NCI-H1930 (cell line): ENCODE measurements at places on chromosomes 7 and 10.

GRCh38 chr10:129921801-129922597 is 42.1 kb downstream of the EBF3 start:
- DNase-seq: no peak

DNA sequence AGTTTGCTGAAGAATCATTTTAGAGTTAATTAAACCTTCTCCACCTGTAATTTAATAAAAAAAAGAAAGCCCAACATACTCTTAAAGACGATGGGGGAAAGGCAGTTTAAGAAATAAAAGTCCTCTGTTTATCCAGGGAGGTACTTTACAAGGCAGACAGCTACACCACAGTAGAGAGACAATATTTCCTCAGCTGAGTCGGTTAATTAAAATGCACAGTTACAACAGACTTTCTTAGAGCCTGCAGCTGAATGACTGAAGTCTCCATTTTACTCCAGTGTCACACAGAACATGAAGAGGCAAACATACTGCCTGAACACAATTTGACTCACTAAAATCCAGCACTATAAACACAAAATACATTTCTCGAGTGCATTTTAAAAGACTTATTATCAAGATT is 15.1 kb downstream of the LRRTM3 start:
- no peak for DNase-seq

- no peak for DNase-seq
Observed at GRCh38 chr10:102863660-102864059, 5.6 kb upstream of the AS3MT start.

DNA sequence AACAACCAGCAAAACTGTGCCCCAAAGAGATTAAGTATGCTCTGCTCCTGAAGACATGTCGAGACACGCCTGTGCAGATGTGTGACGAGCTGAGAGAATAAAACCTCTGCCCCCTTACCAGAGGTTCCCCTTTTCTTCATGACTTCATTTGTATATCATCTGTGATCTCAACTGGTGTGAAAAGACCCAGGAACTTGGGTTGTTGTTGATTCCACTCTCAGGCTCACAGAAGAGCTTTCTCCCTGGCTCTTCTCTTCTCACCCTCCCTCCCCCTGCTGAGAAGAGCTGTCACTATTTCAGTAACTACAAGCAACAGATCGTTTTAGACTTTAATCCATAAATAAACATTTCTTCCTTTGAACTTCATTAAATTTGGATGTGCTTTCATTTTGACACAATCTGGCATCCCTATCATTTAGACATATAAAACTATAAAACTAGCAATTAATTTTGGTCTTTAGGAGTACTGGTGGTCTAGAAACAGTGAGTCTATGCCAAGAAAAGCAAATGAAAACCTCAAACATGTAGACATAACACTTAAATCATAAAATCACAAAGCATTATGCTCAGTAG is 179.3 kb upstream of the FZD8 start:
- no peak for DNase-seq

GRCh38 chr10:30591249-30591670 is 38.3 kb downstream of the LYZL2 start:
- no peak for DNase-seq

DNA sequence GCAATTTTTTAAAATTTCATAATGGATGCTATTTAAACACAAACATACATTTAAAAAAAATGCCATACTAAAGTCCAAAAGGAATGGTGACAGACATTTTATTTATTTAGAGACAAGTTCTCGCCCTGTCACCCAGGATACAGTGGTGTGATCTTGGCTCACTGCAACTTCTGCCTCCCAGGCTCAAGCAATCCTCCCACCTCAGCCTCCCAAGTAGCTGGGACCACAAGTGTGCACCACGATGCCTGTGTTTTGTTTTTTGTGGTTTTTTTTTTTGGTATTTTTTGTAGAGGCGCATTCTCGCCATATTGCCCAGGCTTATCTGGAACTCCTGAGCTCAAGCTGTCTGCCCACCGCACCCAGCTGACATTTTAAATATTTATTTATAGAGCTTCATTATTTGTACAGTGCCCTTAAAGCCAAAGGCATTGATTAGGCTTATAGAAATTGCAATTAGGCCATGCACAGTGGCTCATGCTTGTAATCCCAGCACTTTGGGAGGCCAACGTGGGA is 703.5 kb downstream of the AUTS2 start:
- DNase-seq: no peak

- no peak for DNase-seq
Observed at GRCh38 chr7:37289367-37289766, 159.3 kb downstream of the ELMO1 start.

DNA sequence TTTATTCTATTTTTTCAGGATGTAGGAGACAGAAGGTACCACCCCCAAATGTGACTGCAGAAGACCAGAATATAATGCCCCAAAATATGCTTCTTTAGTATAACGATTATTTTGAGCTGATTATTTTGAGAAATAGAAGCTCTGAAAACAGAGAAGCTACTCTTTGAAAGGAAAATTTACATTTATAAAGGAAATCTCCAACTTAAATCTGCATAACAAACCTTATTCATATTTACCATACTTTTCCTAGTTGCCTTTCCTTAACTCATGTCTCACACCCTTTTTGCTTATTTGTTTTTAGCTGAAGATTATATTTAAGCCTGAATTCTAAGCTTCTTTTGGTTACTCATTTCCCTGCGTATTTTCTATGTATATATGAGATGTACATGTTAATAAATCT is 127.1 kb upstream of the THSD7A start:
- DNase-seq: no peak

DNA sequence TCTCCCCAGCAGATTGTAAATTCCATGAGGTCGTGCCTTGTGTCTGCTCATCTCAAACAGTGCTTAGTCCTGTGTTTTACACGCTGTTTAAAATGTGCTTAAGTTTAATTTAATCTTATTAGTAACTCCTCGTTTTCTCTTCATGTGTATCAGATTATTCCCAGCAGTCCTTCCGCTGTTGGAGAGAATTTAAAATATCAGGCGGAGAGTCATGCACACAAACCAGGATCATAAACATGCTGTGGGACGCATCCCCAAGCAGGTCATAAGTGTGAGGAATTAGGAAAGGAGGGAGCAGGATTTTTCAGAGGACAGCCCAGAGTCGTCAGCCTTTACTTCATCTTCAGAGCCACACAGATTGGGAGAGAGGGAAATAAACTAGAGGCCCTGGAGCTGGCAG is 4.2 kb upstream of the SORBS1 start:
- DNase-seq: no peak

DNA sequence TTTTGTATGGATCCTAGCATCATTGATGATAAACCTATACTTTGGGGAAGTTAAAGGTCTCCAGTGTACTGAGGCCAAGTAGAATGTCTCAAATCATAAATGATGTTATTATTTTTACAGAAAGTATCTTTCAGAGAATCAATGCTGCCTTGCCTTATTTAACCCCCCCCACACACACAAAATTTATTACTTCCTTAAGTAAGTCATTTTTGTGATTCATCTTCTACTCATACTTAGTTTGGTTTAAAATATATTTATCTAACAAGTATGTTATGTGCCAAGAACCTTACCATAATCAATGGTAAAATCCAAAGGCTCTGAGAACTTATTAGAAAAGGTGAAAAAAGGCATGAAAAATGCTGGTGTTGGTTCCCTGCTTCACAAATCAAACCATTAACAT is 18.8 kb upstream of the CLDN12 start:
- DNase-seq: no peak

- DNase-seq: peak; percentile 60
Observed at GRCh38 chr7:10429511-10429910, 544.2 kb upstream of the PHF14 start.

DNA sequence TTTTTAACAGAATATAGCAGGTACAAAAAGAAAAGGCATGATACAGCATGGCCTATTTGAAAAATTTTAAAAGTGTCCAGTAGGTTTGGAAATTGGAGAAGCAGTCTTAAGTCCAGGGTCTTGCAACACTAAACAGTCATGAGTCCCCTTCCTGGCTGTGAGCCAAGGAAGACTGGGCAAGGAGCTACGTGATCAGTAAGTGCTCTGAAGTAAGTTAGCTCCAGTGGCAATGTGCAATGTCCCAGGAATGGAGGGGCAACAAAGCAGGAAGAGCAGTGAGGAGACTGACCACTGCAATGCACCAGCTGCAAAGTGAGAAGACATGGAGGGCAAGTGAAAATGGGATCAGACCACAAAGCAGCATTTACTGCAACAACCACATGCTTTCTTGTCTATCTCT is 72.9 kb upstream of the GRID1 start:
- no peak for DNase-seq

GRCh38 chr7:30214651-30215137 is 69.7 kb upstream of the ZNRF2 start:
- DNase-seq: no peak

DNA sequence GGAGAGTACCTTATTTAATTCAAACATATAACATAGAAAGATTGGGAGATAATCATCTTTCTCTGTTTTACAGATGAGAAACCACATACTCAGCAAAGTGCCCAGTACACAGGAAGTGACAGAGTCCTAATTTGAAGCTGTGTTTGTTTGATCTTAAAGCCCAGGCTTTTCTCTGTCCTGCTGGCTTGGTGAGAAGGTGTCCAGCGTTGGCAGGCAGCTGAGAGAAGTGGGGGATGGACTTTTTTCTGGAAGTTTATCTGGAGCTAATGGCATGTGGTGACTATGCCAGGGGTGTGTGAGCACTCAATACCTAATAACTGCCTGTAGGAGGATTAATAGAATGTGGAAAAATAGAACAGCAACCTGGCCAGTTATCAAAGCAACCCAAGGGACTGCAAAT is 60.8 kb downstream of the NPSR1 start:
- DNase-seq: no peak

- no peak for DNase-seq
Observed at GRCh38 chr10:47048526-47048905, 137.3 kb downstream of the PTPN20 start.

DNA sequence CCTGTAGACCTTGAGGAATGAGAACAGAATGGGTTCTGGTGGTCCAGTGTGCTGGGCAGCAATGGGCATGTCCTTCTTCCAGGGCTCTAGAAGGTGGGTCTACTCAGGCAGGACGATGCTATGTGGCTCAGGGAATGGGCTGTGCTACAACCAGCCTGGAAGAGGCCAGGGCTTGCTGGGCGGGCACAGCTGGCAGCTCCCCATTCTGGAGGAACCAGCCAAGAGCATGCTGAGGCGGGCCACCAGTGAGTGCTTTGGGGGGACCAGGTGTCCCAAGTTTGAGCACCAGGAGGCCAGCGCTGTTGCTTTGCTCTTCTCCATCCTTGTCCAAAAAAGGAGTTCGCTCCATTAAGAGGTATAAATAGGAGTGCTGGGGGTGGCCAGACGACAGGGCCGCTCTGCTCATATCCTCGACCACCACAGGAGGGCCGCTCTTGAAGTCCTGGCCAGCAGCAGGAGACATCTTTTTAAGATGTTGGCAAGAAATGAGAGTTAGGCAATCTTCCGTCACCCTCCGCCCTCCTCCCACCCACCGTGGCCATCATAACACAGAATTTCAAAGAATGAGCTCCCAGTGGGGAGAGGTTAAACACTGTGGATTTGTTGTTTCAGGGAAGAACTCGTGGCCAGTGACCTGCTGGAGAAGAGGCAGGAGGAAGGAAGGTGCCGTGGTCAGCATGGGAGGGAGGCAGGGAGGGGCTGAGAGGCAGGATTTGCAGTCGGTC is 141.3 kb downstream of the GRK5 start:
- DNase-seq: no peak

DNA sequence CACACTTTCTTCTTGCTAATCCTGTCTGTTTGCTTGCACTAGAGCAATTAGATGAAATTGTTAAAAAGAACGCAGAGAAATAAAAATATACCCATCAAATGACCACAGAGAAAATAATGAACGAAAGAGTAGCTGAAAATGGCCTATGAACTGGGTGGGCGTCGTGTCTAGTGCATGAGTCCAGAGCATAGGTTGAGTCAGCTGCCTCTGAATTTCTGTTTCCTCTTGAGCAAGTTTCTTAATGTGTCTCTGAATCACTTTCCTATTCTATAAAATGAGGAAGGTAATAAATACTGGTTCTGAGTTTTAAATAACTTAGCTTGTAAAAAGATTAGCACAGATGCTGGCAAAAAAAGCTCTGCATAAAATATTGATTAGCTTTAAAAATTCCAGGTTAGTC is 75.0 kb downstream of the POM121L12 start:
- no peak for DNase-seq

DNA sequence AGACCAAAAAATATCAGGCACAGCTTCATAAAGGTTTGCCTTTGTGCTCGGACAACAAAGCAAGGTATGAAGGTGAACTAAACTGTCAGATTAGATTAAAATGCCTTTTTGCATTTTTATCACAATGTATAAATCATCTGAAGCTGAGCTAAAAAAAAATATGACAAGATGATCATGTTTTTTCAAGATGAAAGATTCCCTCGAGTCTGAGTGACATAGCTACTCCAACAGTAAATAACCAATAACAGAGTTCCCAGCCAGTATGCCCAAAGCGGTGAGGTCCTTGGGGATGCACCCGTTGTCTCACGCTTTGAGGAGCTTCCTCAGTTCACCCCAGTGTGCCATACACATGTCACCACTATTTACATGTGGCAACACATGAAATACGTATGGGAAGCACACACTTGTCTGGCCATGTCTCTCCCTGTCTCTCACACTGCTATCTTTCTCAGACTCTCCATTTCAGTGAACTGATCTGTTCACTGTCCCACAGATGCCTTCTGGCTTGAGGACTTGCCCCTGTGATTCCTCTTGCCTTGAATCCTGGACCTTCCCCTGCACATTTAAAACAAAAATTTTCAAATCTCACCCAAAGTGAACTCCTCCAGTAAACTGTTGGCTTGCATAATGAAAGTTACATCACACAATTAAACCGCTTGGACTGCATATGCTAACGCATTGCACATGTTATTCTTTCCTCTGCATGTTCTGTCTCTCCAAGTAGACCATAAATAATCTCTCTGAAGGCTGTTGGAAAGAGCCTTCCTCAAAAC is 2.6 kb upstream of the PIK3CG start:
- no peak for DNase-seq

- DNase-seq: no peak
Observed at GRCh38 chr10:131233611-131234258, 77.8 kb downstream of the TCERG1L start.

- no peak for DNase-seq
Observed at GRCh38 chr10:25104441-25104840, 70.4 kb upstream of the GPR158 start.

- no peak for DNase-seq
Observed at GRCh38 chr7:158519633-158520174, 67.9 kb downstream of the PTPRN2 start.

- DNase-seq: no peak
Observed at GRCh38 chr7:2758673-2759616, 70.9 kb downstream of the AMZ1 start.
